Occipital lobe (tissue), 3 donors: ENCODE measurements at places on chromosomes 2 and 18. TPM values are rescaled to one million over a fixed set of nuclear protein-coding genes. Genes with fewer than 3 reads are reported as not detected.
A peak's percentile ranks its signal among the peaks of the same experiment; 100 is the strongest.

GRCh38 chr2:231084565-231084964 lies 27.9 kb downstream of the PSMD1 start:
- DNase-seq = no peak

TOGARAM2 gene
- total RNA-seq = under 0.01 TPM

DNA sequence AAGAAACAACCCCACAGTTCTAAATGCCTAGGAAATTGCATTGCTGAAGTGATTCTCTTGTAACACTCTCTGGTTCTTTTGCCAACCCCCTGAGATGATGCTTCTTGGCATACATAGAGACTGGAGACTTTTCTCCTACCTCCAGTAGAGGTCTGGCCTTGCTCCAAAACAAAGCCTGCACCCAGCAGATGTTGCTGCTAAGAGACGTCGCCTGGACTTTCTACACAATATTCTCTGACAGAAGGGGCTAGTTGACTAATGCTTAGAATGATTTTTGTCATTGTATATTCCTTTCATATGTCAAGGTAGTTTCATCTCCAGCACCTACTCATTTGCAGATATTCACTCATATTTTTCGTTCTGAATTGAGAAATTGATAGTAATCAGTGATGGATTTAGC lies 24.6 kb downstream of the SOWAHC start:
- DNase-seq = no peak

ITGAV gene
- 73.2 TPM for total RNA-seq

CERKL gene
- total RNA-seq = 1.1 TPM

DNA sequence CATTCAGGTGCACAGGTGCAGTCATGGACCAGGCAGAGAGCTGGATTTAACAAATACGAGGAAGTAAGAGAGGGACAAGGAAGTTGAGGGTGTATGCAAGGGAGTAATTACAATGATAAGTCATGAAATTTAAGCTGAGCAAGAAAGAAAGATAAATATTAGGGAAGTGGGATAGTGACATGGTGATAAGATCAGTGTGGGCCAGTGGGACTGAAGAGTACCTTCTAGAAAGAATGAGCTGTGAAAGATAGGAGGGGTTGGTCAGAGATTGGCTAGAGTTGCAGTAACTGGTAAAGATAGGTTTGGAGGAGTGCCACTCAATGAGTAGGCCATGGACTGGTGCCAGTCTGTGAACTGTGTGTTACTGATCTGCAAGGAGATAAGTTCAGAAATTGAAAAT lies 200.8 kb upstream of the SIX3 start:
- no peak for DNase-seq

- no peak for DNase-seq
Measured at GRCh38 chr2:197269815-197270214, 40.8 kb downstream of the ANKRD44 start.

TMEM37 gene
- not detected for total RNA-seq

IL18R1 gene
- under 0.01 TPM for total RNA-seq

AGXT gene
- not detected for total RNA-seq

ANKRD30B gene
- 0.16 TPM for total RNA-seq

GRCh38 chr2:1742681-1743395 lies 1.5 kb downstream of the PXDN start:
- peak; percentile 56 for DNase-seq

DNA sequence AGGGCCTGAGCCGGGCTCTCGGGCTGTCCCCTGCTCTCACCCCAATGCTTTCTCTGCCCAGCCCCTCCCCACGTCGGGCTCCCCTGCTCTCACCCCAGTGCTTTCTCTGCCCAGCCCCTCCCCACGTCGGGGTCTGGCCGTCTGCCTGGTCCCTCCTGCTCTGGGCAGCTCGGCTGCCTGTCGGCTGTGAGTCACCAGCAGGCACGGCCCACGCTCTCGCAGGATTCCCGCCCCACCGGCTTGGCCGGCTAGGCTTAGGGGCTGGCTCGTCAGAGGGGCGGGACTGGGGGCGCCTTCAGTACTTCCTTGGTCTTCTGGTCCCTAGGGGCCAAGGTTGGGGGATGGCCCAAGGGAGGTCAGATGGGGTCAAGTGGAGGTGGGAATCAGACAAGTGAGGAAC lies 3.3 kb downstream of the BOK start:
- peak; percentile 89 for DNase-seq

CNGA3 gene
- total RNA-seq = 4.4 TPM

- DNase-seq = peak; percentile 34
Measured at GRCh38 chr2:14756981-14757657, 124.6 kb downstream of the LRATD1 start.

CYTIP gene
- 5.1 TPM for total RNA-seq

- DNase-seq = no peak
Measured at GRCh38 chr2:54262015-54262765, 6.2 kb upstream of the TSPYL6 start.

GRCh38 chr2:226669905-226670304 lies 129.7 kb downstream of the IRS1 start:
- no peak for DNase-seq

DNA sequence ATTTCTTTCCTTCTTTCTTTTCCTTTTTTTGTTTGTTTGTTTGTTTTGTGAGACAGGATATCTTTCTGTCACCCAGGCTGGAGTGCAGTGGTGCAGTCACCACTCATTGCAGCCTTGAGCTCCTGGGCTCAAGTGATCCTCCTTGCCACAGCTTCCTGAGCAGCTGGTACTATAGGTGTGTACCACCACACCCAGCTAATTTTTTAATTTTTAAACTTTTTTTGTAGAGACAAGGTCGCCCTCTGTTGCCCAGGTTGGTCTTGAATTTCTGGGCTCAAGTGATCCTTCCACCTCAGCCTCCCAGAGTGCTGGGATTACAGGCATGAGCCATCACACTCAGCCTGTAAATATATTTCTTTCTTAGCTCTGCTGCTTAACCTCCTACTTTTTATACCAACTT lies 83.4 kb upstream of the CYP20A1 start:
- no peak for DNase-seq

- no peak for DNase-seq
Measured at GRCh38 chr2:120598416-120598815, 137.3 kb upstream of the GLI2 start.
